ENCODE measurements at places on chromosomes 11 and 22.

GRCh38 chr11:33899400-33900037 lies 7.6 kb upstream of the LMO2 start:
- peak; percentile 91 for DNase-seq

DNA sequence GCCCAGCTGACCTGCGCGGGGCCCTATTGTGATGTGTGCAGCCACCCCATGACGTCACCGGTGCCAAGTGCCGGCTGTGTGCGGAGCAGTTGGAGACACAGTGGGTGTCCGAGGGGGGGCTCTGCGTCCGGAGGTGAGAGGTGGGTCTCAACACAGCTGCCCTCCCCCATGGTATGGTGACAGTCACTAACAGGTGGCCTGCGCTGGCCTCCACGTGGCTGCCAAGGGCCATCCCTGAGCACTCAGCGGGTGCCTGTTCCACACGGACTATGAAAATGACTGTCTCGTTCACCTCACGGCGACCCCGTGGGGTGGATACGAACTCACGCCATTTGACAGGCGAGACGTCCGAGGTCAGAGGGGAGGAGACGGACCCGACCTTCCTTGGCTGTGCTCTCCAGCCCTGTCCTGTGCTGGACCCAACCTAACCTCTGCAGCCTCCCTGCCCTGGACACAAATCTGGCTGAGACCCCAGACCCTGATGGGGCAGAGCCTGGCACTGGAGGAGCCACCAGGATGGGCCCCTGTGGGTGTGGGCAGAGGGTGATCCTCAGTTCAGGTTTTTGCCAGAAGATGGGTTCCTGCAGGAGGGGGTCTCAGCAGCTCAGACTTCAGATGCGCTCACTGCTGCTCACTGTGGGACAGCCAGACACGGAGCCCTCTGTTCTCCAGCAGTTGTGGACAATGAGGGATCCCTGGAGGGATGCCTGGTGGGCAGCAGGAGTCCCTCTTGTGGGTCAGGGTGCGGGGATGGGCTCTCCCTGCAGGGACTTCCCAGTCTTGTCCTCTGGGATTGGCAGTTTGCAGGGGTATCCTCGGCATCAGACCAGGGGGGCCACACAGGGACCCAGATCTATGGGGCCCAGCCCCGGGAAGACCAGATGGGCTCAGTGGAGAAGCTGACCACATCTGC lies 6.3 kb downstream of the HRAS start:
- DNase-seq, result peak; percentile 63

DNA sequence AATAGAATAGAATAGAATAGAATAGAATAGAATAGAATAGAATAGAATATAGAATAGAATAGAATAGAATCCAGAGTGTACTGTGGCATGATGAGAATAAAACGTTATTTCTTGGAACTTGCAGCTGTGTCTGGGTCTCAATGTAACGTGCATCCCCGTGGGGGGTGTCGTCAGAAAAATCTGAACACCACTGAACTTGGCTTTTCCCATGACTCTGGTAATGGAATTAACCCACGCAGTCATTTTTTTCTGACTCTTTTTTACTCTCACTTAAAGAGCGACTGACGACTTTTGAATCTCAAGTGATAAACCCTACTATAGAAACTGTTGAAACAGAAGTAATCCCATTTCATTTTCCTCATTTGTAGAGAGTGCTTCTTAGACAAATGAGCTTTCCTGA lies 92.4 kb upstream of the BID start:
- no peak for DNase-seq

DNA sequence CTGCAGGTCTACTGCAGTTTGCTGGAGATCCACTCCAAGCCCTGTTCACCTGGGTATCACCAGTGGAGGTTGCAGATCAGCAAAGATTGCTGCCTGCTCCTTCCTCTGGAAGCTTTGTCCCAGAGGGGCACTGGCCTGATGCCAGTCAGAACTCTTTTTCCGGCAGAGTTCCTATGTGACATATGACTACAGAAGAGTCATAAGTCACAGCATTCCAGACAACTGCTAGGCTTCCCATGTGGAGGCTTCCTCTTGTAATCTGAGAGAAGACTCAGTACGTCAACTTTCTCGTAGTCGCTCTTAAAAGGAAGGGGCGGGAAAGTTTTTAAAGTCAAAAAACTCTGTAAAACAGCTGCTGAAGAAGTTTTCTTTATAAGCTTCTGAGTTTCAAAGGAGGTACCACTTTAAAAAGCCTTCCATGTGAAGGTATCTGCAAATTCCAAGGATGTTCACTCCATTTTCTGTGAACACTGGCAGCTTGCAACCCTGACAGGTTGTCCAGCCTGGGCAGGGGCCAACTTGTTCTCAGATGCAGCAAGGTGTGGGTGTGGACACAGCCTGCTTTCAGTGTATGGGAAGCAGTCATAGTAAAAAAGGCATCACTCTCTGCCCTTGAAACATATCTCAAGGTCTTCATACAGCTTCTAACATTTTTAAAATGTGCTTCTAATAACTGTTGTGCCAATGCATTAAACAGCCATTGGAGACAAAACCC lies 97.8 kb downstream of the ME3 start:
- DNase-seq, result no peak

DNA sequence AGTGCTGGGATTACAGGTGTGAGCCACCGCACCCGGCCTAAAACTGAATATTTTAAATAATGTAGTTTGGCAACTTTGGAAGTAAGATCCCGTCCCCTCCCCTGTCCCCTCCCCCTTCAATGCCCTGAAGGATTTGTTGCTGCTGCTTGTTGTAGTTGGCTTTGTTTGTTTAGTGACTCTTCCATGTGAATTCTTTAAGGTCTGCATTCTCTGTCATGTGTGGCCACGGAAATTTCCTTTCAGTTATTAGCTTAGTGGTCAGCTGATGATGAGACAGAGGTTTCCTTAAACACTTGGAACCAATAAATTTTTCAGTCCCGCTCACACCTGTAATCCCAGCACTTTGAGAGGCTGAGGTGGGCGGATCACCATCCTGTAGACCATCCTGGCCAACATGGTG lies 109.9 kb downstream of the MPPED1 start:
- no peak for DNase-seq

DNA sequence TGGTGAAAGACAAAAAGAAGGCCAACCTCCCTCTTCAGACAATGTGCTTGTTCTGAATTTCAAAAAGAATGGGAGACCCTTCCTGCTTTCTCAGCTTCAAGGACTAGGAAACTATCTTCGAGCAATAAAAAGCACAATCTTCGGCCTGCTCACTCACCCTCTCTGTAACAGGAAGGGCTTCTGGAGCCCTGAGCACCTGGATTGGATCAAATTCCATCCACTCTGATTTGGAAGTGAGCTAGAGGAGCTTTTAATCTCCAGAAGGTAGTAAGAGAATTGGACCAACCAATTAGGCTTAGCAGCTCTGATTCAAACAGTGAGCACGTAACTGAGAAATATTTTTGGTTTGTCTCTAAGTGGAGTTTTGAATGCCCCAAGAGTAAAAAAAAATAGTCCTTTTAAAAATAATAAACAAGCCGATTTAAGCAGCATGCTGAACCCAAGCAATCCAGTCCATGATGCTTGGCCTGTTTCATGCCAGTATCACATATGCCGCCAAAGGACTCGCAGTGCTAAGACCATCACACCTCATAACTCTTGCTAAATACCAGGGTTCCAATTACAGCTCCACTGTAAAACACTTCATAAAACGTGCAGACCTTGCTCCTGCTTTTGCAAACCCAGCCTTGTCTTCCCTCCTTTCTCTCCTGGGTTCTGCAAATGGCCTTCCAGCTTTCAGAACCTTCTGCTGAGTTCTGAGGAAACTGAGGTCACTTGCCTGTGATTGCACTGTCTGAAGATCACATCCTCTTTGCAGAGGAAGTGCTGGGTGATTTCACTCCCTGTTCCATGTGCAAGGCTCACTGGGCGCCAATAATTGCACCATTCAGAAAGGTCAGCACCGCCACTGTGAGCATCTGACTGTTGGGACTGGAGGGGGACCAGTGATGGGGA lies 74.4 kb downstream of the SLC1A2 start:
- peak; percentile 54 for DNase-seq

DNA sequence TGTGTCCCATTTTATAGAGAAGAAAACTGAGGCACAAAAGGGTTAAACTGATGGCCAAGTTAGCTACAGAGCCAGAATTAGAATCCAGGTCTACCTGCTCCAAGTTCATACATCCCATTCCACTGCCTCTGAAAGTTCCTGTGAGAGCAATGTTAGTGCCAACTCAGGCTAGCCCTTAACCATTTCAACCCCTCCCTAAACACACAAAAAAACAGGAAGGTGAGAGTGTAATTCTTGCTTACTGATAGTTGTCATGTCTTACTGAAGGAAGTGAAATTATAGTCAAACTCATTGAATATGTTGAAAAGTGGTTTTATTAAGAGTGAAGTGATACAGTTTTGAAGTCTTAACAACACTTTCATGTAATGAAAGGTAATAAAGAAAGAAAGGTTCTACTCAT lies 2.9 kb upstream of the E2F8 start:
- no peak for DNase-seq

- peak; percentile 30 for DNase-seq
These were observed 37.6 kb downstream of the ATXN10 start for GRCh38 chr22:45709060-45709739.

DNA sequence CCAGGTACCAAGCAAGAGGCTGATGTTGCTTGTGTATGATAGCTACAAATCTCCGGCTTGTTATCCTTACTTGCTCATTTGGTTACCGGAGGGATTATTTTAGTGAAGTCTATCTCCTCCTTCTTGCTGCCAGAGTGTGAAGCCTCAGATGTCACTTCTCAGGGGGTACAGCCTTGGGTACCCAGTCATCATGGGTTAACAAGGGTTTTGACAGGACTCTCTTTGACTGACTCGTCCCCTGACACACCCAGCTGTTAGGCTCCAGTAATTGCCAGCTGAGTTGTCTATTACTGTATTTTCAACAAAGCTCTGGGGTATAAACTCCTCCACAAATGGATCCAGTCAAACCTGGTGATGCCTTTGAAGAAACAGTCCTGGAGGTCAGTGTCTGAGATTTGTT lies 11.9 kb upstream of the PELI3 start:
- no peak for DNase-seq

DNA sequence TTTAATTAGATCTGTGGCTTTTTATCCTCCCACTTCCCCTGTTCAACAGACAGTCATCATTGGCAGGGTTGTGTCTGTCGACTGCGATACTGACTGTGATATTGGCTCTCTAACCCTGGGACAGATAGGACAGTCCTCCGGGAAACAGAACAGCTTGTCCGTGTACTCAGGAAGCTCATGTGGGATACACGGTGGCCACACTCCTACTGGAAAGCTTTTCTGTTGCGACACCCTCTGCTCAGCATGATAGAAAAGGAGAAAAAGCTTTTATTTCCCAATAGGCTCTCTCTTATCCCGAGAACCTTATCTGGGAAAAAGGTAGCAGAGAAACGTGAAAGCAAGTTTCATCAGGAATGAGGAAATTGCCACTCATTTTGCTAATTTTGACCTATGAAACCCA lies 60.4 kb upstream of the HSPA8 start:
- no peak for DNase-seq

DNA sequence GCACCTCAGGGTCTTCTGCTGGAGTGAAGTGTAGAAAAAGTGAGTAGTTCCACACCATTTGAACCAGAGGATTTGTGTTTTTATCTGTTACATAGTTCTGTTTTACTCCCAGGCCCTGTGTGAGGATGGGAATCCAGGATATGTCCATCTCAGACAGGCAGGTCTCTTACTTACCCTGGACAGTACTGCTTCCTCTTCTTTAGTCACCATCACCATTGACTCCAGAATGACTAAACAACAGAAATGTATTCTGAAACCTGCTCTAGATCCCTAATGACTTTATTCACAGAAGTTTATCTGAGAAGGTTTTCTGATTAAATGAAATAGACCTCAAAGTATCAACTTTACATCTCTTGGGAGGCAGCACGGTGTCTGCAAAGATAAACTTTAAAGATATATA lies 33.6 kb downstream of the CYP2R1 start:
- DNase-seq, result no peak

DNA sequence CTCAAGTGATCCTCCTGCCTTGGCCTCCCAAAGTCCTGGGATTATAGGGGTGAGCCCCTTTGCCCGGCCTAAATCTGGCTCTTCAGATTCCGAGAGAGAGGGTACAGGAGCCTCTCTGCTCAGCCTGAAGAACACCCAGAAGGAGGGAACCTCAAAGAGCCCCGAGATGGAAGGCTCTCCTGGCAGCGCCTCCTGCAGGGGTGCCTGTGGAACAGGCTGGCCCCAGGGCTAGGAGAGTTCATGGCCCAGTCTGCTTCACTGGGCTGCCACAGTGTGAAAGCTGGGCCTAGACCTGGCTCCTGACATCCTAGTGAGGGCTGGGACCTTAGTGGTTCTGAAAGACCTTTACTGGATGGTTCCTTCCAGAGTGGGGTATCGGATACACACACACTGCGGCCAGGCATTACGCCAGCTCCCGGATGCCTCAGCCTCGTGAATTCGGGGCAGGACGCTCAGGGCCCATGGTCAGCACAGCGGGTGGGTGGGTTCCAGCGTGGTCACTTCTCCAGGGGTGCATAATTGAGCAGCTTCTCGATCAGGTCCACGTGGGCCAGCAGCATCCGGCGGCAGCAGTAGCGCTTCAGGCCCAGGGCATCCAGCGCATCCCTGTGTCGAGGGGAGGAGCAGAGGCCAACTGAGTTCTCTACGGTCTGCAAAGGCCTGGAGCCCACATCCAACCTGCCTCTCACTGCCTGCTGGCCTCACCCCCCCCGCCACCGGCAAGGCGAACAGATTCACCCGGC lies 2.3 kb downstream of the POLR2L start:
- DNase-seq, result no peak

- no peak for DNase-seq
These were observed 33.8 kb downstream of the TECTA start for GRCh38 chr11:121134741-121135312.

- no peak for DNase-seq
These were observed 35.1 kb upstream of the NAV2 start for GRCh38 chr11:19677381-19678080.

- no peak for DNase-seq
These were observed 1.5 kb downstream of the CEP295 start for GRCh38 chr11:93663021-93663420.

DNA sequence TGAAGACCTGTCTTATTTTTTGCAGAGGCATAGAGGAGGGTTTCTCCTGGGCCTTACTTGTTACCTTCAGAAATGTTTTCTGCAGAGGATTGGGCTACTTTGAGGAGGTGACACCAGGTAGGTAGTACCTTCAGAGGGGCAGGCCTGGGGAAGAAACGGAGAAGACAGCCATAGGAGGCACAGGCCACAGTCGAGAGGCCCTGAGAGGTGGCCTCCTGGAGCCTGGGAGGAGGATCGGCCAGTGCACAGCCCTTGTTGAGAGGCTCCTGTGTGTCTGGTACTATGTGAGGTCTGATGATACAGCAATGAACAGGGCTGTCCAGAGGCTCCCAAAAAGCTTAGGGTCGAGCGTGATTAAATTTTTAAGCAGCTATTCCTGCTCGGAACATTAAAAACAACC lies 11.5 kb downstream of the GTPBP1 start:
- DNase-seq, result no peak

- DNase-seq, result no peak
These were observed 284.8 kb downstream of the TMEM135 start for GRCh38 chr11:87322568-87322967.

DNA sequence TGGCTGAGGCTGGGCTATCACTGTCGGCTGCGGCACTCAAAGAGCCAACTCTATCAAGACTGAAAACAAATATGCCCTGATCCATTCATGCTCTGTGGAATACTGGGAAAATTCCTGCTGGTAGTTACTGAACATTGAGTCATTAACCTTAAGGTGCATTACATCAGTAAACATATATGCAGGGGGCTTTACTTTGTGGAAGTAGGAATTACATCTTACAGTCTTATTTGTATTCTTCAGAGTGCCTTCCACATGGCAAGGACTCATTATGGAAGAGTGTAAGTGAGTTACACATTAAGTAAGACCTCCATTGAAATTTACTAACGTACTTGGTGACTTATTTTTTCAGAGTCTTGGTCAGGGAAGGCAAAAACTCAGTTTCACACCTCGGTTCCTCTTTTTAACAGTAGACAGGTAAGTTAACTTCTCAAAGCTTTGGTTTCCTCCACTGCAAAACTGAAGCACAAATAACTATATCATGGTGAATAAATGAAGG lies 4.5 kb downstream of the OR5B21 start:
- no peak for DNase-seq

Measured in right hindlimb (tissue), 1 donor.